ELF-1 (cell line): ENCODE measurements at places on chromosomes 5 and 9.

DNA sequence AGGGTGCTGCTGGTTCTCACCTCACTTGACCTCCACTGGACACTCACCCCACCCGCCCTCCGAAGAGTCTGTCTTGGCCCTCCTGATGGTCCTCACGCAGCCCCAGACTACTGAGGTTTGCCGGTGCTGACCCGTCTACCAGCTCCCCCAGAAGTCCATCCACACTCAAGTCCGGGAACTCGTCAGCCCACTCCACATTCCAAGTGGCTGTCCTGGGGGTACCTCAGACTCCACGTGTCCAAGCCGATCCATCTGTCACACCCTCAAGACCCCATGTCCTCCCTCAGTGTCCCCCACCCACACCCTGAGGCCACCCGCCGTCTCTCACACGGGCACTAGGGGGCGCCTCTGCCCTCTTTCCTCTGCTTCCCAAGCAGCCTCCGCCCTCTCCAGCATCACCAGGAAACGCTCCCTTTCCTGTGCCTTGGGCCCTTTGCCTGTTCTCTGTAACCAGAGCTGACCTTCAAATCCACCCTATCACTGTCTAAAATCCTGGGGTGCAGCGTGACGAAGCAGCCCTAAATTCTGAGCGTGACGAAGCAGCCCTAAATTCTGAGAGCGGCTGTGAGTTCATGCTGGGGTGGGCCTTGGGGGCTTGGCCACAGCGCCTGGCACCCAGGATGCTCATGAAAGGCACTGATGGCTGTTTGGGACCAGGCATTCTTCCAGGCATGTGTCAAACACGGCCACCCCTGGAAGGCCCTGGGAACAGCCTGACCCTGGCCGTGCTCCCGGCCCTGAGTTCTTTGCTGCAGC is 95.7 kb downstream of the KCNT1 start:
- peak; percentile 81 for DNase-seq

GRCh38 chr9:109707355-109707754 is 72.6 kb upstream of the PALM2AKAP2 start:
- no peak for DNase-seq

GRCh38 chr9:100911273-100911672 is 117.3 kb upstream of the PLPPR1 start:
- DNase-seq, result no peak

DNA sequence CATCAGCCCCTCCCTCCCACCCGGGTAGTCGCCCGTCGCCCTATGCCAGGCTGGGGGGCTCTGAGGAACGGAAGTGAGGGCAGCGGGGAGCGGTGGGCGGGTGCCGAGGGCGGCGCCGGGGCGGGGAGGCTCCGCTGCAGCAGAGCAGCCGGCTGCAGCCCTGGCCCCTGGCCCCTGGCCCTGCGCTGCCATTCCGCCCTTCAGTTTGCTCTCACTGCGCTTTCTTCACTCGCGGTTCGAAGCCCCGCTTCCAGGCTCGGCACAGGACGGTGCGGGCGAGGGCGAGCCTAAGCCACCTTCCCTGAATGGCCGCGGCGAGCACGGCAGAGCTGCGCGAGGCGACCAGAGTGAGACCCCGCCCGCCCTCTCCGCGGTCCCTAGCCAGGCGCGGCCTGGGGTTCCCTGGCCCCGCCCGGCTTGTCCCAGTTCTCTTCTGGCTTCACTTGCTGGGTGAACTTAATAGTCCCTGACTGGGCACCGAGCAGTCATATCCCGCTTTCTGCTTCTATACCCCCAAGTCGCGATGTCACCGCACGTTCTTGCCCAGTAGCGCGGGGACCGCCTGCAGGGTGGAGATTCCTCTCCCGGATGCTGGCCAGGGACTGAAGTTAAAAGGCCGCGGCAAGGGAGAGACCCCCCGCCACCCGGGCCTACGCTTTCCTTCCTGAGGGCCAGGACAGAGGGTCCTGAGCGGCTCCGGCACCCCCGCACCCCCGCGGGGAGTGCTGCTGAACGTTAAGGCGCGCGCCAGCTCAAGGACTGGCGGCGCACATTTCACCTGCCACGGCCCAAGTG is 623 bp upstream of the TRIM36 start:
- DNase-seq, result peak; percentile 73

DNA sequence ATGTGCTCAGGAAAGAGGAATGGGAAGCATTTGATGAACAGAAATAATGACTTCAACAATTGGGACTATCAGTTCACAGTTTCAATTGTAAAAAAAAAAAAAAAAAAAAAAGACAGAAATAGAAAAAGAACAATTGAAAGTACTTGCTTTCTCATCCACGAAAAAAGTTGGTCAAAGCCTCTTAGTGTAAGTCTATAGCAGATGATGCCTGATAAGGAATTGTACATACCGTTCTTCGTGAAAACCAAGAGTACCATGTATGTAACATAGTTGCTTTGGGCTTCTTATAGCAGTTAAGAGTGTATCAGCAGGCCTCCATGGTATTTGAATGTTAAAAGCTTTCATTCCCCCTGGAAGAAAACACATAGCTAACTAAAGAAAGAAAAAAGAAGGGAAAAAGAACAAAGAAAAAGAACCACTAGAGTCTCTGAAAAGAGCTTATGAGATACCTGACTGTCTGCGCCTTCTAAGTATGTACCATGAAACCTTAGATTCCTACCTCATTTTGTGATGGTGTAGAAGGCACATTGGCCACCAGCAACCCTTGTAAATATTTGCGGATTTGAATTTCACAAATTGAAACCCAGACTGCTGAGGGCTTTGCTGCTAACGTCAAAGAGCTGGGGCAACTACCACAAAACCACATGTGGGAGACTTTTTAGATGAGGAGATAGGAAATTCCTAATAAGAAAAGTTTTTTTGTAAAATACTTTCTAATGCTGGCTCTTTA is 75.2 kb downstream of the TMC1 start:
- no peak for DNase-seq

DNA sequence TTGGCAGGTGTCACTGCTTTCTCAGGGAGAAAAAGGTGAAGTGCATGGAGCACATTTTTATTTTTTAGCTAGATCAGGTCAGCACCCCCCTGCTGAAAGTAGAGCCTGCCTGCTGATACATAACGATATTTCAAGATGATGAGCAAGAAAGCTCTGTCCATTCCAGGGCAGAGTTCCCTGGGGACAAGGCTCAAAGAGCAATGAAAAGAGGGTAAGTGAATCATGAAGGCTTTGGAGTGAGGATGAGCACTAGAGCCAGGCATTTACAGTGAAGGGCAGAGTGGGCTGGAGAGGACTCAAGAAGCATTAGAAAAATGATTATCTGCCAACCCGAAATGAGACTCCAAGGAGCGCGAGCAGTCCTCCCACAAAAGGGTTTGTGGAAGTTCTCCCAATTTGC is 345.7 kb downstream of the TLE4 start:
- no peak for DNase-seq

- no peak for DNase-seq
Observed at GRCh38 chr5:110932755-110933488, 138.6 kb upstream of the TSLP start.

GRCh38 chr9:82570226-82570625 is 492.7 kb downstream of the RASEF start:
- DNase-seq, result no peak

DNA sequence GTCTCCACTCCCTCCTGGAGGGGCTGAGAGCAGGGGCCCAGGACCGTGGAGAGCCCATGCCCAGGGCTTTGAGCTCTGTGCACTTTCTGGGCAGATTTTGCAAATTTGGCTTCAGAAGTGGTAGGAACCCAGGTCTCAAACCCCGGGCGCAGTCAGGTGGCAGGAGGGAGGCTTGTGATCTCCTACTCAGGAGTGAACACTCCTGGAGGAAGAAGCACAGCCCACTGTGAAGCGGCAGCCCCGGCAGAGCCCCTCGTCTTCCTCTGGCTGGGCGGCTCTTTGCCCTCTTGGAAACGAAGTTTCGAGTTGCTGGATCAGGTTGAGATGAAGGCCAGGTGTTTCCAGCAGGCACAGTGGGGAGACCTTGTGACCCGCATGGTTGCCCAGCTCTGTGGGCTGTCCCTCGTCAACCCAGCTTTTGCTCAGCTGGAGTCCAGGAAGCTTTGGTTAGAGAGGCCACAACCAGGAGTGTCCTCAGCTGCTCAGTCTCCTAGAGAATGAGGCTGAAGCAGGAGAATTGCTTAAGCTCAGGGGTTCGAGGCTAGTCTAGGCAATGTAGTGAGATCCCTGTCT is 48.5 kb downstream of the WNK2 start:
- no peak for DNase-seq

DNA sequence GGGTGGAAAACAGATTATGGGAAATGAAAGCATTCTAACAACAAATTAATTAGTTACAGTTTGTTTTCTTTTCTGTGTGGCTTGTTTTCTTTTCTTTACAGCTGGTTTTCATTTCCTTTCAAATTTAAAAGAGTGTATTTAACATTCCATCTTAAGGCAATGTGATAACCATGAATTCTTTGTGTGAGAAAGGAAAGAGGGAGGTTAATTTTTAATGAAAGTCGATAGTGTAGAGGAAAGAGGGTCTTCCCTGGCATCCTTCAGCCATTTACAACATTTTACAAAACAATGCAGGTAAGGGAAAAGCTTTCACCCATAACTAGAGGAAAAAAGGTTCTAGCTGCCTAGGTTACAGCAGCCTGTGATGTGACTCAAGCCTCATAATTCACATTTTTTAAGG is 43.9 kb upstream of the IL33 start:
- DNase-seq, result no peak

DNA sequence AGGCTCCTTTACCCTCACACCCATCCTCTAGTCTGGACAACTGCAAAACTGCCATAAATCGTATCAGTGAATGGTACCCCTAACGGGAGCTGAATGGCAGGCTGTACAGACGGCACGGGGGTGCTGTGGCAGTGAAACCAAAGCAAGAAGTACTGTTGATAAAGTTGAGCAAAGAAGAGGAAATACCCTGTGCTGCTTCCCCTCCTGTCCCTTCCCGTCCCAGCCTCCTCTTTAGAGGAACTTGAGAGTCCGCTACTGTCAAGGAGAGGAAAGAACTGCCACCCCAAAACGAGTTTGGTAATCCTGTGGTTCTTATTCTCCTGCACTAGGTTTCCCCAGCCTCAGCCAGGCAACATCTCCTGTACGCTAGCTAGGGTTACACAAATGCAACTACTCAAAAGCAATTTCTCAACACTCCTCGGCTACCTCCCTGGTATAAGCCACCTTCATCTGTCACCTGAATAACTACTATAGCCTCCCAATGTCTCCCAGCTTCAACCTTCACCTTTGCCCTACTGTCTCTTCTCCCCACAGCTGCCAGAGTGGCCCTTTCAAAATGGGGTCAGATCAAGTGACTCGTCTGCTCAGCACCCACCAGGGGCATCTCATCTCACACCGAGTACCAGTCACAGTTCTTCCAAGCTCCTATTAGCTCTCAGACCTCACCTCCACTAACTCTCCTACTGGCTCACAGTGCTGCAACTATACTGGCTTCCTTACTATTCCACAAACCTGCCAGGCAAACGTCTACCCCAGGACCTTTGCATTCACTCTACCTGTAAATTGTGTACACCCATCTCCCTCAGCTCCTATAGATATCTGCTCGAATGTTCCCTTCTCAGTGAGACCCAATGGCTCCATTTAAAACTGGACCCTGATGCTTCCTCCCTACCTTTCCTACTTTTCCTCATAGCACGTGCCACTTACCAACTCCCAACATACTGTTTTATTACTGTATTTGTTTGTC is 4.1 kb downstream of the GLRX start:
- no peak for DNase-seq

GRCh38 chr5:4116834-4117233 is 521.2 kb downstream of the IRX1 start:
- no peak for DNase-seq

DNA sequence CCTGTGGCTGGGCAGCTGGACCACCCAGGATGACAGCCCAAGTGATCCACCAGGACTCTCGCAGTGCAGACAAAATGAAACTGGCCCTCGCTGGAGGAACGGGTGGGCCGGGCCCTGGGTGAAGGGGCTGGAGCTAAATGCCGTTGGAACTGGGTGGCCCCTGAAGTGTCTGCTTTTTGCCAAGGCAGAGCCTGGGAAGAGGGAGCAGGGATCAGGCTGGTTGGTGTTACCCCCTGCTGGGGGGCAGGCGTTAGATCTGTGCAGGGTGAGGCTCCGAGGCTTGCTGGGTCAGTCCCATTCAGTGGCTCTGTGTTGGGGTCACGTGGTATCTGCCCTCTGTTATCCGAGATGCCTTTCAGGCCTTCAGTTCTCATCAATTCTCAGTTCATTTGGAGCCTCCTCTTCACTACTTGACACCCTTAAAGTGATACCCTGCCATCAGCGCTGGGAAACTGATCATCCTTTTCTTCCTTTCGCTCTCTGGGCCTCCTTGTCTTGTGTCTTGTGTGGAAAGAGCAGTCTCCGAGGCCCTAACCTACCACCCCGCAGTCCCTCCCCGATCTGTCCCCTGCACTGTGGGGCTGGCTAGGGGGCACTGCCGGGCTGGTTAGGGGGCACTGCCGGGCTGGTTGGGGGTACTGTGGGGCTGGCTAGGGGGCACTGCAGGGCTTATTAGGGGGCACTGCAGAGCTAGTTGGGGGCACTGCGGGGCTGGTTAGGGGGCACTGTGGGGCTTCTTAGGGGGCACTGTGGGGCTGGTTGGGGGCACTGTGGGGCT is 37.3 kb downstream of the COL5A1 start:
- DNase-seq, result no peak

- DNase-seq, result peak; percentile 74
Observed at GRCh38 chr5:168365581-168366081, 74.2 kb downstream of the WWC1 start.

DNA sequence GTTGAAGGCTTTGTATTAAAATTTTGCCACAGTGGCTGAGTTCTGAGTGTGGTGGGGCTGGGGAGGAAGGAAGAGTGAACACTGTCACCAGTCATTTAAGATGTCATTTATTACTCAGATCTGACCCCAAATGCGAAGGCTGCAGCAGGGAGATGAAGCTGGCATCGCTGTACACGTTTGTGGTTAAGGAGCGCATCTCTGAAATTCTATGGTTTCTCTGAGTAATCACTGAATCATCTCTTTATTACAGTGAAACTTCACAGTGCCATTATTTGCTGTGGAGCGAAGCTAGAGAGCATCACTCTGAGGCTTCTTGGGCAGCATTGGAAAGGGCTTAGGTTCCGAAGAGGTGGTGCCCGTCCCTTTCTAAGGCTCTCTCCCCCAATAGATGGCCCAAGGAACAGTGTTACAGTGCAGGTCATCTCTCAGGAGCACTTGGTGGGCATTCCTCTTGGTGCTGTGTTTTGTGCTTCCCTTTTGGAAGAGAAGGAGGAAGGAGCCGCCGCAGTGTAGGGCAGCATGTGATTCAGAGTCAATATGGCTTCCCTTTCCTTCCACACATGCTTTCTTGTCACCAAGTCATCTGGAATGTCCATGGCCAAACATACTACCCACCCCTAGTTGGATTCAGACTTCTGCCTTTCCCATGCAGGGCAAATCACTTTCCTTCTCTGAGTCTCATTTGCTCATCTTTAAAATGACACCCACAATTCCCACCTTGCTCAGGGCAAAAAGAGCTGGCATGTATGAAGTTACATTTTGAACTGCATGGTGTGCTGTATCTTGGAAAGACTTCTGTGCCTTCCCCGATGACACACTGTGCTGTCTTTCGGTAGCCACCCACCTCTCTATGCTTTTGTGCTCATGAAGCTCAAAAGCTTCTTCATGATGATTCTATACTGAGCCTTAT is 9.3 kb upstream of the TEX48 start:
- DNase-seq, result no peak

GRCh38 chr9:91177081-91177480 is 184.6 kb downstream of the AUH start:
- no peak for DNase-seq
